ENCODE measurements at places on chromosomes 13 and 19. TPM values are rescaled to one million over a fixed set of nuclear protein-coding genes. Genes with fewer than 3 reads are reported as not detected.
A peak's percentile ranks its signal among the peaks of the same experiment; 100 is the strongest.

GRCh38 chr13:64680739-64681138 lies 2549.4 kb downstream of the PCDH9 start:
- peaks cover 3% of the 10 kb centered on the region for H3K27me3 ChIP-seq
- no peaks in the 10 kb centered on the region for H3K36me3 ChIP-seq
- DNase-seq: no peak
- no peak overlapping the region for H3K4me3 ChIP-seq
- H3K4me1 ChIP-seq: no peaks in the 10 kb centered on the region
- no peak overlapping the region for H3K27ac ChIP-seq

DNA sequence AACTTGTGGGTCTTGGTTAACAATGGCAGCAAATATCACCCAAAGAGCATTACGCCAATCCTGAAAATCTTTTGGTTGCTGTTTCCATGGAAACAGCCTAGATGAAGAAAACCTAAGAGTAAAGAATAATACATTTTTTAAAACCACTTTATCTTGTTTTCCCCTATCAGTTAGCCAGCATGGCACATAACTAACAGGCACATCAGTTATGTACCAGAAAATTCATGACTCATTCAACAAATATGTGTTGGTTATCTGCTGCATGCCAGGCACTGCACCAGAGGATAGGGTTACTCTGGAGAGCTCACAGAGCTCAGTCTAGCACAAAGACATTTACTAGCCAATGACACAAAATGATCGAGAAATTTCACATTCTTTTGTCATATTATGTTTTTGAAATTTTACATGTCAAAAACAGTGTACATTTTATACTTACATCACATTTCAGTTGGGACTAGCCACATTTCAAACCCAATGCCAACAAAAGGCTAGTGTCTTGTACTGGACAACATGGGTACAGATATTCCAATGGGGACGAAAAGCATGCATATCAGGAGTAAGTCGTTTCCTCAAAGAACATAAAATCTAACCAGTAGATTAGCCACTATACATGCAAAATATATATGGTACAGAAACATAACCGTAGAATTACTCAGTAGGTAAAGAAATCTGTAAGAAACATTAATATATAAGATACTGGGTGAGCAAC lies 20.3 kb downstream of the LNX2 start:
- no peak for DNase-seq
- peaks cover 58% of the 10 kb centered on the region for H3K4me1 ChIP-seq
- H3K4me3 ChIP-seq: no peak overlapping the region
- peak overlapping the region; percentile 37 for H3K27ac ChIP-seq
- H3K36me3 ChIP-seq: no peaks in the 10 kb centered on the region

DNA sequence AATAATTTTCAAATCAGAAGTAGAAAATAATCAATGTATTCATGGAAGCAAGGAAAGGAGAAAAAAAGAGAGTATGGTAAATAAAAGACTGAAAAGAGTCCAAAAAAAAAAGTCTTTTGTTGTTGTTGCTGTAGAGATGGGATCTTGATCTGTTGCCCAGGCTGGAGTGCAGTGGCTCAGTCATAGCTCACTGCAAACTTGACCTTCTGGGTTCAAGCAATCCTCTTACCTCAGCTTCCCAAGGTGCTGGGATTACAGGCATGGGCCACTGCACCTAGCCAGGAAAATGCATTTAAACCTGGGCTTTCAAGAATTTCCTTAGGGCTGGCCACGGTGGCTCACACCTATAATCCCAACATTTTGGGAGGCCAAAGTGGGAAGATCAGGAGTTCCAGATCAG lies 7.0 kb upstream of the MAP3K10 start:
- no peaks in the 10 kb centered on the region for H3K4me1 ChIP-seq
- no peak for DNase-seq
- no peaks in the 10 kb centered on the region for H3K36me3 ChIP-seq
- no peak overlapping the region for H3K4me3 ChIP-seq

DNA sequence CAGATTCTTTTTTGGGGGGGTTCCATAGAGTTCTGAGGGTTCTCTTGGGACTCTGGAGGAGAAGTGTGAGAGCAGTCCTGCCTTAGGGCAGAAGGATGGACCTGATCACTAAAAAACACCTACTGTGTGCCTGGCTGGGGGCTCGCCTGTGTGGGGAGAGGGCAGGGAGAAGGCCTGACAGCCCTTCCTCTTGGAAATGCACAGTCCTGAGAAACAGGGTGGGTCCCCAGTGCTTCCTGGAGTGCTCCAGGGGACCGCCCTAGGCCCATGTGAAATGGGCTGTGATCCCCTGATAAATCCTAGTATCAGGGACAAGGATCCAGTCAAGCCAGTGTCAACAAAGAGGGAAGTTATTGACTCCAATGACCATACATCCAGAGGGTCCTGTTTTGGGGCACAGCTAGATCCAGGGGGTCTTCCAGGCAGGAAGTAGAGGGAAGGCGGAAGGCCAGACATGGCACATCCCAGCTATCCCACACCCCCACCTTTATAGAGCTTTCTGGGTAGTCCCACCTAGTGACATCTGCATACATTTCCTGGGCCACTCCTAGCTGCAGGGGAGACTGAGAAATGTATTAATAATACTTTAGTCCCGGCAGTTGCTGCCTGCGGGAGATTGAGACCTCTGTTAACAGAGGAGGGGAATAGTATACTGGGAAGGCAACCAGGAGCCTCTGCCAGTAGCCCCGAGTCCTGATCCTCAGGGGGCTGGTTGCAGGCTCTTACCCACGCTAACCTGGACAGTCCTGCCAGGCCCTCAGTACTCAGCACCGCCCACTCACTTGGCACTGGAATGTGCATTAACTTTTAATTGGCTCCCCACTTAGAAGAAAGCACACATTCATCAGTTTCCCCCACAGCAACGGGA lies 13.7 kb downstream of the BCKDHA start:
- peaks cover 4% of the 10 kb centered on the region for H3K36me3 ChIP-seq
- no peaks in the 10 kb centered on the region for H3K27me3 ChIP-seq
- peak overlapping the region; percentile 7 for H3K27ac ChIP-seq

ZNF230 gene
- 1.9 TPM for polyA plus RNA-seq

DNA sequence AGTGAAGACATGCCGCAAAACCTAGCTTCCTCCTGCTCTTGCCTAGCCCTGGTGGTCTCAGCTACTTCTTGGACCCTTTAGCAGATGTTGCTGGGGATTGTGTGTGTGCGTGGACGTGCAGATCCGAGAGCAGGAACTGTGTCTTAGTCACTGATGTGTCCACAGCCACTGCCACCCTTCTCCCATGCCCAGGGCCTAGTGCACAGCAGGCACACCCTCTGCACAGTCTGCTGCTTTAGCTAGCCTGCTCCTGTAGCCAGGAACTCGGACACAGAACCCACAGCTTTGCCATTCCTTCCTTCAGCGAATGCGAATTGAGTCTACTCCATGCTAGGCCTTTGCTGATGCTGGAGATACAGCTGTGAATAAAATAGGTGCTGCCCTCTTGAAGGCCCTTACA lies 2.3 kb downstream of the CLPTM1 start:
- H3K4me3 ChIP-seq: no peak overlapping the region
- H3K27me3 ChIP-seq: no peaks in the 10 kb centered on the region
- H3K4me1 ChIP-seq: peaks cover 13% of the 10 kb centered on the region
- H3K36me3 ChIP-seq: no peaks in the 10 kb centered on the region
- no peak overlapping the region for H3K27ac ChIP-seq
- DNase-seq: no peak

DNA sequence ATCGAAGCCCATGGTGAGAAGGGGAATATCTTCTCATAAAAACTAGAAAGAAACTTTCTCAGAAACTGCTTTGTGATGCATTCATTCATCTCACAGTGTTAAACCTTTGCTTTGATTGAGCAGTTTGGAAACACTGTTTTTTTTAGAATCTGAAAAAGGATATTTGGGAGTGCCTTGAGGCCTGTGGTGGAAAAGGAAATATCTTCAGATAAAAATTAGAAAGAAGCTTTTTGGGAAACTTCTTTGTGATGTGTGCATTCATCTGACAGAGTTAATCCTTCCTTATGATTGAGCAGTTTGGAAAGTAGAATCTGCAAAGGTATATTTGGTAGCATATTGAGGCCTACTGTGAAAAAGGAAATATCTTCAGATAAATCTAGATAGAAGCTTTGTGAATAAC lies 1594.9 kb downstream of the UQCRFS1 start:
- no peaks in the 10 kb centered on the region for H3K4me1 ChIP-seq
- no peaks in the 10 kb centered on the region for H3K27me3 ChIP-seq
- H3K27ac ChIP-seq: no peak overlapping the region
- no peak overlapping the region for H3K4me3 ChIP-seq
- DNase-seq: no peak

DNA sequence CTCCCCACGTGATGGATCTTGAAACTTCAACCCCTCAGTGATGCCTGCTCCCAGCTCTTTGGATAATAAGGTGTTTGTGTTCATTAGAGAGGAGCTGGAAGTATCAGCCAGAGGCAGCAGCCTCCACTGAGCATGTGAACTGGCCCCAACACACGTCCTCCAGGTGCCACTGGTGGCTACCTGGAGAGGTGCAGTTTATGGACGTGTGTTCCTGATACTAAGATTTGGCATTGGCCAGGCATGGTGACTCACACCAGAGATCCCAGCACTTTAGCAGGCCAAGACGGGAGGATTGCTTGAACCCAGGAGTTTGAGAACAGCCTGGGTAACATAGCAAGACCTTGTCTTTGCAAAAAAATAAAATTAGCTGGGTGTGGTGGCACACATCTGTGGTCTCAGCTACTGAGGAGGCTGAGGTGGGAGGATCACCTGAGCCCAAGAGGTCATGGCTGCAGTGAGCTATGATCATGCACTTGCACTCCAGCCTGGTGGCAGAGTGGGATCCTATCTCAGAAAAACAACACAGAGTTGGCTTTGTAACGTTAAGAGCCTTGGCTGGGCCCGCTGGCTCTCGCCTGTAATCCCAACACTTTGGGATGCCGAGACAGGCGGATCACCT lies 34.4 kb downstream of the SLC25A42 start:
- H3K4me1 ChIP-seq: no peaks in the 10 kb centered on the region
- H3K27me3 ChIP-seq: no peaks in the 10 kb centered on the region
- H3K27ac ChIP-seq: no peak overlapping the region

PDE4A gene
- polyA plus RNA-seq: 8.5 TPM
